ENCODE measurements at places on chromosomes 1 and 21.
A peak's percentile ranks its signal among the peaks of the same experiment; 100 is the strongest.

GRCh38 chr1:22803833-22804232, 93.2 kb downstream of the EPHB2 start:
- no peak for DNase-seq

DNA sequence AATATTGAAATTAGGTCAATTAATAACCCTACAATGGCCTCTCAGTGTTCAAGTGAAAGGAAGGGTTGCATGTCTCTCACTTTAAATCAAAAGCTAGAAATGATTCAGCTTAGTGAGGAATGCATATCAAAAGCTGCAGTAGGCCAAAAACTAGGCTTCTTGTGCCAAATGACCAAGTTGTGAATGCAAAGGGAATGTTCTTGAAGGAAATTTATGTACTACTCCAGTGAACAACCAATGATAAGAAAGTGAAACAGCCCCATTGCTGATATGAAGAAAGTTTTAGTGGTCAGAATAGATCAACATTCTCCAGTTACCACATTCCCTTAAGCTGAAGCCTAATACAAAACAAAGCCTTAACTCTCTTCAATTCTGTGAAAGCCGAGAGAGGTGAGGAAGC, 10.0 kb downstream of the MAEL start:
- DNase-seq: no peak

GRCh38 chr1:3787745-3788605, 8.3 kb downstream of the LRRC47 start:
- no peak for DNase-seq

- DNase-seq: no peak
These were observed 10.5 kb upstream of the COP1 start for GRCh38 chr1:176217461-176218099.

- DNase-seq: peak; percentile 98
These were observed 26.1 kb upstream of the CLSTN1 start for GRCh38 chr1:9849691-9850441.
